T-helper 1 cell treated with Interleukin-12 subunit alpha and Interleukin-12 subunit beta and Interleukin-4 antibody, amounts not matched to agents 30 ng/mL and 1 ng/mL, for 36 hours (primary cell): ENCODE measurements at places on chromosomes 11 and 22. TPM values are rescaled to one million over a fixed set of nuclear protein-coding genes. Genes with fewer than 3 reads are reported as not detected.

The CHCHD10 gene
- total RNA-seq = 44.5 and 51.0 TPM in 2 replicates

The ACCS gene
- 30.7 and 34.6 TPM in 2 replicates for total RNA-seq

The BLID gene
- not detected in 2 replicates for total RNA-seq

The UCP2 gene
- total RNA-seq = 461 and 494 TPM in 2 replicates

The DMC1 gene
- total RNA-seq = 4.6 and 6.1 TPM in 2 replicates

The LRRC56 gene
- total RNA-seq = 1.4 and 1.6 TPM in 2 replicates

The POTEH gene
- not detected in 2 replicates for total RNA-seq

The ARHGAP20 gene
- total RNA-seq = not detected in 2 replicates

The PKDREJ gene
- total RNA-seq = not detected in 2 replicates

The CNTN5 gene
- not detected in 2 replicates for total RNA-seq

The PPARA gene
- total RNA-seq = 14.3 and 14.8 TPM in 2 replicates

The ALDH3B1 gene
- not detected in 2 replicates for total RNA-seq

The VSIG10L2 gene
- not detected in 2 replicates for total RNA-seq

The APOBEC3B gene
- total RNA-seq = 18.9 and 20.2 TPM in 2 replicates

The APOBEC3G gene
- total RNA-seq = 110 and 112 TPM in 2 replicates

The TTC36 gene
- 0.90 and 2.2 TPM in 2 replicates for total RNA-seq

The OR4S1 gene
- not detected in 2 replicates for total RNA-seq

The NECTIN1 gene
- total RNA-seq = 0.91 and 1.2 TPM in 2 replicates

The KRTAP5-9 gene
- 0.24 TPM in 1 of 2 replicates, not detected in the other for total RNA-seq

The SYT8 gene
- not detected in 2 replicates for total RNA-seq

The C1QTNF6 gene
- total RNA-seq = 7.0 and 7.7 TPM in 2 replicates

The C11orf97 gene
- not detected in 2 replicates for total RNA-seq

The GSTP1 gene
- 262 TPM in 2 replicates for total RNA-seq

The SCGB1C1 gene
- not detected in 2 replicates for total RNA-seq

The MYRF gene
- 0.83 and 1.3 TPM in 2 replicates for total RNA-seq

The CASP5 gene
- 0.17 TPM in 1 of 2 replicates, not detected in the other for total RNA-seq

The OR2AT4 gene
- not detected in 2 replicates for total RNA-seq

The KCNA4 gene
- total RNA-seq = not detected in 2 replicates

The PANX2 gene
- total RNA-seq = 0.24 and 0.37 TPM in 2 replicates

The C11orf87 gene
- total RNA-seq = not detected in 2 replicates

The MS4A6A gene
- total RNA-seq = not detected in 2 replicates

The NAP1L4 gene
- 301 and 313 TPM in 2 replicates for total RNA-seq

The SF3A1 gene
- total RNA-seq = 260 and 266 TPM in 2 replicates

The UCP3 gene
- total RNA-seq = 3.4 and 5.0 TPM in 2 replicates

The FAM118B gene
- 13.4 and 14.0 TPM in 2 replicates for total RNA-seq

The OR6A2 gene
- total RNA-seq = 0.05 and 0.12 TPM in 2 replicates

The STK33 gene
- 0.66 and 1.4 TPM in 2 replicates for total RNA-seq

The SLC22A9 gene
- not detected in 2 replicates for total RNA-seq

The APOA5 gene
- total RNA-seq = not detected in 2 replicates

The FAM83F gene
- total RNA-seq = 0.27 and 0.49 TPM in 2 replicates

The MIOX gene
- 0.32 TPM in 1 of 2 replicates, not detected in the other for total RNA-seq

The XKR3 gene
- total RNA-seq = not detected in 2 replicates

The KCNJ5 gene
- total RNA-seq = not detected in 2 replicates

The FJX1 gene
- 0.27 and 0.59 TPM in 2 replicates for total RNA-seq

The RIMBP3C gene
- total RNA-seq = 0.47 and 0.68 TPM in 2 replicates

The MS4A7 gene
- total RNA-seq = not detected in 2 replicates

The NUP160 gene
- total RNA-seq = 61.9 and 65.0 TPM in 2 replicates
